Left colon (tissue), 2 donors: ENCODE measurements at places on chromosomes 11 and 22.

- DNase-seq = no peak
Measured at GRCh38 chr11:92087725-92088537, 136.7 kb upstream of the FAT3 start.

GRCh38 chr11:134468081-134468668 is 56.1 kb upstream of the B3GAT1 start:
- DNase-seq = peak; percentile 77

DNA sequence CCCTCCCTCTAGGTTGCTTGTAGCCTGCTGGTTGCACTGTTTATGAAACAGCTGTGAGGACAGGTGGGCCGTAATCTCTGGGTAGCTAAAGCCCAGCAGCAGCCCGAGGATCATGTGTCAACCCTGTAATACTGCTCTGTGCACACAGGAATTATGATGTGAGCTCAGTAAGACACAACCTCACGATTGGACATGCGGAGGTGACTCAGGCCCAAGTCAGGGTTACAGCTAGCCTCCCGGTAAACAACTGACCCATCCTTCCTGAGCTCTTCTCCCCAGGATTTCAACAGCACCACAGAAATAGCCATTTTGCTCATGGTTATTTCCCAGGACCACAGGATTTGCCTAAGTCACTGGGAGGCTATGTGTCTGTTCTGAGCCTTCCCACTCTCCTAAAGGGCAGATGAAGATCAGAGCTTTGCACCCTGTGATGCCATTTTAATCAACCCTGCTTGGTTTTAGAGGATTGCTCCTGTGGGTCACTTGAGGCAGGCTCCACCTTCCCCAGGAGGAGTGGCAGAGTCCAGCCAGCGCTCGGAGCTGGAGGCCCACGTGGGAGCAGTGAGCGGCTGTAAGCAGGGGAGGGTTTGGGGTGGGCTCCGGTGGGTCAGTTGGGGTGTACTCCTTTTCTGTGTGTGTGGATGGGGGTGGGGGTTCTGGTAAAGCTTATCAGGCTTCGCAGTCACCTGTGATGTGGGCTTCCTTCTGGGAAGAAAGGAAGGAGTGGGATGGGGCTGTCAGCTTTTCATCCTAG is at the start of gene AMPD3:
AMPD3 (plus strand) TSS at position 387 of the 754 bp plus-strand sequence. CDS start 6,256 bp downstream, outside the sequence.
- no peak for DNase-seq

DNA sequence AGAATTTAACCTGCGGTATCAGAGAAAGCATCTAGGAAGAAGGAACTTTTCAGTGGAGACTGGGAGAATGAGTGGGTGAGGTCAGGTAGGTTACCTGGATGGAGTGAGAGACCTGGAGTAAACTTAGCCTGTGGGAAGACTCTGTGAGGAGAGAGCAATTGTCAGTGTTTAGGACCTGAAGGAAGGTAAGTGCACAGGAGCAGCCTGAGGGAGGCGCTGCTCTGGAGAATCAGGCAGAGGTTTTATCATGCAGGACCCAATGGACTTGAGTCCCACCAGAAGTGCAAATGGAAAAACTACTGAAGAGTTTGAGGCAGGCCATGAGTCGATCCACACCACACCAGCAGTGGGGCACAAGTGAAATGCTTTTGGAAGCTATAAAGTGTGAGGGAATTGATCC is 10.6 kb upstream of the IFTAP start:
- no peak for DNase-seq

GRCh38 chr11:47961383-47961782 is 19.0 kb upstream of the PTPRJ start:
- no peak for DNase-seq
